ENCODE measurements at places on chromosomes 7 and 10.
A peak's percentile ranks its signal among the peaks of the same experiment; 100 is the strongest.

- DNase-seq = peak; percentile 38
These were observed at the start of gene STEAP4 for GRCh38 chr7:88306590-88307048. Gene STEAP4, minus strand, starts transcription at chr7:88306894. Its CDS starts 22,625 bp downstream, at chr7:88284269.

GRCh38 chr10:104334561-104334960 lies 3.7 kb downstream of the ITPRIP start:
- DNase-seq = no peak

GRCh38 chr10:17353568-17354300 lies 100.7 kb downstream of the ST8SIA6 start:
- DNase-seq = peak; percentile 37

DNA sequence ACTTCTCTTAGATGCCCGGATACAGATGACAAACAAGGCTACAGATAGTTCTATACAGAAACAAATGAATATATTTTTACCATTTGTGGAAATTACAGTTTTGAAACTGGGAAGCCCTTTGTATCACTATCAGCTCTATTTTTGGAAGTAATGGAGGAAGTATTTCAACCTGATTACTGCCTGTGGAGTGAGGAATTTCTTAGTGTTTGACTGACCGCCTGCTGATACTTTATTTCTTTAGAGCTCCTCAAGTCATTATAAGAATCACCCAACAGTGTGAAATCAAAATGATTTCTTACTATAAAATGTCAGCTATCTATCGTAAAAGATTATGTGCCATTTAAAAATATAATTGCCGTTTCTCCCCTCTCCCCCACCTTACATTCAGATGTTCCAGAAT lies 290.9 kb downstream of the SDK1 start:
- DNase-seq = no peak

DNA sequence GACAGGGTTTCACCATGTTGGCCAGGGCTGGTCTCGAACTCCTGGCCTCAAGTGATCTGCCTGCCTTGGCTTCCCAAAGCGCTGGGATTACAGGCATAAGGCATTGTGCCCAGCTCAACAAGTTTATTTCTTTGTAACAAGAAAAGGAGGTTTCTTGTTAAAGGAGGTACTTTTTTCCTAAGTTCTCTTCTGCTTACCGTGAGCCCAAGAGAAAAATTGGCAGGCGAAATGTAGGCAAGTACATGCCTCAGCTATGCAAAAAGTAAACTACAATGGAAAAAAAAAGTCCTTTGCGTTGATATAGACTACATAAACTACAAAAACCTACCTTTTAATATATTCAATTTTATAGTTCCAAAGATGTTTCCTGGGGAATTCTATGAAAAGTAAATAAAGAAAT lies 122.6 kb downstream of the DKK1 start:
- no peak for DNase-seq

DNA sequence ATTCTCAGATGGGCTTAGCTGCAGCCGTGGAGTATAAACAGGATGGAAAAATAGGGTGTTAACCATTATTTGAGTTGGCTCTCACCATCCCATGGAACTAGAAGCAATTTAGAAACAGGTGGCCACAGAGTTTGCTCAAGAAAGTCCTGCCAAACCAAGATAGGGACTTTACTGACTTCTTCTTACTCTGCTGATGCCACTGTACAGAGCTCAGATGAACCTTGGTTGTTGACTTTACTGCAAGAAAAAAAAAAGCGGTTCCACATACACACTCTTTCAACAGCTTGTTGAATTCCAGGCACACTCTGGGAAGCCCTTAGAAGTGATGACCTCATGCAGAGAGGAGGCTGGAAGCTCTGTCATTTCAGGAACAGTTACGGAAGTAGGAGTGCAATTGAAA lies 753.4 kb downstream of the NRG3 start:
- no peak for DNase-seq

- DNase-seq = no peak
These were observed 261.0 kb upstream of the MKLN1 start for GRCh38 chr7:131066635-131067034.

DNA sequence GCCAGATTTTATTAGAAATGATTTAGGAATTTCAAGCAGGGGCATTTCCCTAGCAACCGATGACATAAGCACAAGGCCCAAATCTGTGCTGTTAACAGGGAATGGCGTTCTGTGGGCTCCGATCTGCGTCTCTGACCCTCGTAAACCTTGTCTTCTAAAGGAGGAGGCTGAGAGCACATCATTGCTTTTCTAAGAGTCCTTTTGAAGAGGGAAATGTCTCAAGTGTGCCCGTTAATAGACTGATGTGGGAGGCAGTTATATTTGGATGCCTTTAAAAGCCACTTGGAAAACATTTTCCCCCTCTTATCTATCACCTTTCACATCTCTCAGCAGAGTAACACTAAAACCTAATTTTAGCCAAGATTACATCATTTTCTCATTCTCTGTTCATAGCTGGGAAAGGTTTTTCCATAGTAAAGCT lies 424.1 kb upstream of the GALNT17 start:
- DNase-seq = no peak

DNA sequence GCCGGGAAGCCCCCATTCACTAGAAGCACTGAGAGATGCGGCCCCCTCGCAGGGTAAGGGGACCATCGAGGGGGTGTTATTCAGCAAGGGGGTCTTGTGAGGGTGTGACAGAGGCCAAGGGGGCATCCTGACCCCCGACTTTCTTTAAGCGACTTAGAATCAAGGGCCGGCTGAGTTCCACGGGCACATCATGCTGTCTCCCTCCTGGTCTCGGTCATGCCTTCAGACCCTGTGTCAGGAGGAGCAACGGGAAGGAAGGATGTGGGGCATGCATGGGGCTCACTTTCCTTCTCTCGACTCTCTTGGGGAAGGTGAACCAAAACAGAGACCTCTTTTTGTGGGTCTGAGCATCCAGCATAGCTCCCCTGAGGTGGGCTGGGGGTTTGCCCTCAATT lies 2.5 kb downstream of the ACSL5 start:
- no peak for DNase-seq

DNA sequence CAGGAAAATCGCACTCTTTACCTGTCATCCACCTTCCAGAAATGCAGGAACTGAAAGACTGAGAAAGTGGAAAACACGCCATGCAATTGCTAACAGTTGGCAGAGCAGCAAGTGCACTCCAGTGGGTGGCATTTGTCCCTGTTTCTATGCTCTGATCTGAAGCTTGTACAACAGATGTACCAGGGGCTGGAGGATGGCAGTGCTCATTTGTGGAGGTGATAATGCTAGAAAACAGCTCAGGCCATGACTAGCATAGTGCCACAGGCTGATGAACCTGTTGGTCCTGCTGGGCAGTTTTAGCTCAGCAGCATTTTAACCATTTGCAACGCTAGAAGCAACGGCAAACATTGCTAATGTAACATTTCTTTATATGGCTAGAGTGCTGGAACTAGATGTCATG lies 199.9 kb upstream of the NRP1 start:
- DNase-seq = no peak

- no peak for DNase-seq
These were observed 20.3 kb downstream of the SLIT1 start for GRCh38 chr10:97165499-97165898.

- no peak for DNase-seq
These were observed 208.4 kb upstream of the SVIL start for GRCh38 chr10:29843143-29843542.

DNA sequence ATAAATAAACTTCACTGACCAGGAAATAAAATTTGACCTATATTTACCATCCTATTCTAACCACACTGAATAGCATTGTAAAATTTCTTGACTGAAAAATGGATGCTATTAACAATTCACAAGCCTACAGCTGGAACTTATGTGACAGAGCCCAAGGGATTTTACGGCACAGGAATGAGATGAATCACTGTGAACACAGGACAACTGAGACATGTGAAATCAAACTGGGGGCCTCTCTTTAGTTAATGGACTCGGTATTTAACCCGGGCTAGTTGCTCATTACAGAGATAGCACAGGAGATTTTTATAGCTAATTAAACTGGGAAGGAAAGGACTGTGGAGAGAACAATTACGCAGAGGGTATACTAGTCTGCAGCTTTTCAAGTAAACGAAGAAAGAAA lies 100.6 kb downstream of the MICU1 start:
- DNase-seq = peak; percentile 41

GRCh38 chr10:59536167-59537014 lies 173.3 kb downstream of the SLC16A9 start:
- peak; percentile 85 for DNase-seq

DNA sequence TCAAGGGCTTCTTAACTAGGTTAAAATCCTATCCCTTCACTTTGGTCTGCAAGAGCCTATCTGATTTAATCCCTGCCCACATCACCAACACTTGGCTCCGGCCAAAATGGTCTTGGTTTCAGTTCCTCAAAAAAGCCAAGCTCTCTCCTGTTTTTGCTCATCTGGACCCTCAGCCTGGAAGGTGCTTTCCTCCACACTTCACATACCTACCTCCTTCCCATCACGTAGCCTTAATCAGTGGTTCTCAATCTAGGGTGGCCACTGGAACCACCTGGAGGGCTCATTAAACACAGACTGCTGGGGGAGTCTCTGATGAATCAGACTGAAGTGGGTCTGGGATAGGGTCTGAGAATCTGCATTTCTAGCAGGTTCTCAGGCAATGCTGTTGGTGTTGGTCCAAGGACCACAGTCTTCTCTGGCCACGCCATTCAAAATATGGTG lies 227.0 kb upstream of the AOAH start:
- no peak for DNase-seq

DNA sequence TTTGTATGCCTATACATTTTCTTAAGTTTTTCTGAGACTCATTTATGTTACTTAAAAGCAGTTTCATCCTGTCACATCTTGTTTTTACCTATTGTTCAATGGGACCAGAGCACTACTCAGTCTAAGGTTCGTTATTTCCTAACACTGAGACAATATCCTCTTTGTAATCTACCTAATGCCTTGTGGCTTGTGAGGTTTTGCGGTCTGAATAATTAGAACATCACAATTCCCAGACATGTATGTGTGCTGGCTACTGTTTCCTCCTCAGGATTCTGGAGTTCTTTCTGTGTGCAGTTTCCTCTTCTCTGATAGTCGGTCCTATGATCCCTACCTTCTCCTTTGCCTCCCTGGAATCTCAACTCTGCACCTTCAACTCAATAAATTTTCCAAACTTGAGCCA lies 620.2 kb downstream of the ANKRD7 start:
- DNase-seq = no peak

DNA sequence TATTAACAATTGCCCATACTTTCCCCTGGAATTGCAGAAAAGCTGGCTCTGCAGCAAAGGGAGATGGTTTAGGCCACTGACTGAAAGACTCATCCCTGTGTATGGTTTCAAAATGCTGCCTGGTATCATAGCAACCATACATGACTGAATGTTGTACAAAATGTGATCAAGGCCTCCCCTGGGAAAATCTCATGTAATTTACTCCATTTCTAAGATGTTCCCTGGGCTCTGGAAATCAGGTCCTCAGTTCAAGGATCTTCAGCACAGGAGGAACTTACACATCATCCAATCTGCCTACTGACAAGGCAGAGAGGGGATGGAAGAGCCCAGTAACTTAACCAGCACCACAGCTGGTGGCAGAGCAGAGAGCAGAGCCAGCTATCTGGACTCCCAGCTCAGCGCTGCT lies 111.8 kb downstream of the JAZF1 start:
- DNase-seq = peak; percentile 66

DNA sequence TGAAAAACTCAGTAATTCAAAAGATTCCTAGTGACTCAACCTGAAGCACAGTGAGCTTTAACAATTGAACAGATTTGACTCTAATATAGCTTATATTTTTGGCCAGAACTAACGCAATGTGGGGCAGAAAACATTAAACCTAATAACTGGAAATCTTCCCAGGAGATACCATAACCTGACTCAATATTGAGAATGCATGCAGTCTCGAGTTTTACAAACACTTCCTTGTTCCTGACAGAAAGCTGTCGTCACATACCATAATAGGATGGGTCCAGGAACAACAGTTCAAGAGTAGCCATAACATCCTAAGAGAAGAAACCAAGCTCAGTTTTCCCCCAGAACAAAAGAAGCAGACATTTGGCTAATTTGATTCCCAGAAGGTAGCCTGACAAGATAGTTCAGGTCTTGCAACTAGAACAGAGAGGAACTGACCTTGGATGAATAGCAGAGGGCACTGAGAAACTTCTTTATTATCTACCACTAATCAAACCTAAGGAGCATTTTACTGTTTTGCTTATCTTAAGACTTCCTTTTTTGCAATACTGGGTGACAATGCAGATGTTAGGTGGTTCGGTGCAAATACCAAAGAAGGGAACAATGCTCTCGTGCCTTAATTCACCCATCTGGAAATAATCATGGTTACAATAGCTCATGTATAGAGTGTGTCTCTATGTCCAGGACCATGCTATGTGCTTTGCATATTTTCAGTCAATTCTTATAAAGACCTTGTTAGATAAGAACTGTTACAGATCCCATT lies 38.6 kb upstream of the ACSL5 start:
- peak; percentile 55 for DNase-seq

DNA sequence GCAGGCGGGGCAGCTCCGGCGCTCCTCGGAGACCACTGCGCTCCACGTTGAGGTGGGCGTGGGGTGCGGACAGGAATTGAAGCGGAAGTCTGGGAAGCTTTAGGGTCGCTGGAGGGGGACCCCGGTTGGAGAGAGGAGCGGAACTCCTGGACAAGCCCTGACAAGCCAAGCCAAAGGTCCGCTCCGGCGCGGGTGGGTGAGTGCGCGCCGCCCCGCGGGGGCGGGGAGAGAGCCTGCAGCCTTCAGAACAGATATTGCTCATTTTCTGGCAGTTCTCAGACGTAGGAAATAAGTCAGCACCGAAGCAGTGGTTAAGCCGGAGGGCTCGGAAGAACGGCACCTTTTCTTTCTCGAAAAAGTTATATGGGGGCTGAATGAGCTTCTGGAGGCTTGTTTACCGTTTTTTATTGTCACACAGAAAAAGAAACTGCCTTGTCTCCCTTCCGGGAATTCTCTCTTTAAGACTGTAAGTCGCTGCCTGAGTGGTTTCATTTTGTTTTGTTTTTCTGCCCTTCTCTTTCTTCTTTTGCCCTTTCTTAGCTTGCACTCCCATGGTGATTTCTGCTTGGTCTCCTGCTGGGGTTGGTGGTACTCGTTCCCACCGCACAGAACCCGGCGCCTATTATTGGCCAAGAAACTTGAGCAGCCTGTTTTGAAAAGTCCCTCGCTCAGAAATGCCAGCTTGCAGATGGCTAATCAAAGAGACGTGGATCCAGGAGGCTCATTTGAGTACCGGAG lies 732 bp downstream of the FAS start:
- DNase-seq = peak; percentile 62

DNA sequence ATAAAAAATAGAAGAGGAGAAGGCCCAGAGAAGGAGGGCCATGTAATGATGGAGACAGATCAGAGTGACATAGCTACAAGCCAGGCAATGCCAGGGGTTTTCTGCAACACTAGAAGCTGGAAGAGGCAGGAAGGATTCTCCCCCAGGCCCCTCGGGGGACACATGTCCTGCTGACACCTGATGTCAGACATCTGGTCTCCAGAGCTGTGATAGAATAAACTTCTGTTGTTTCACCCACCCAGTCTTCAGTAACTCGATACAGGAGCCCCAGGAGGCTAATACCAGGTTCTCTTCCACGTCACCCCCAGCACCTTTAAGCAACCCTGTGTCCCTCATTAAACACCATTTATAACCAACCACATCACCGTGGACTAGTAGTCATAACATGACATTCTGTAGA lies 94.9 kb downstream of the TMEM130 start:
- DNase-seq = no peak

Data from fibroblast of skin of abdomen (primary cell).